ENCODE measurements at places on chromosomes 2 and 18. TPM values are rescaled to one million over a fixed set of nuclear protein-coding genes. Genes with fewer than 3 reads are reported as not detected.

TUBA4B gene
- not detected for polyA plus RNA-seq

CKAP2L gene
- 13.2 TPM for polyA plus RNA-seq

LYG1 gene
- polyA plus RNA-seq: 1.7 TPM

RESP18 gene
- not detected for polyA plus RNA-seq

MYO5B gene
- 0.41 TPM for polyA plus RNA-seq

KCNIP3 gene
- polyA plus RNA-seq: not detected

SCN2A gene
- 0.16 TPM for polyA plus RNA-seq

FZD7 gene
- 0.88 TPM for polyA plus RNA-seq

DNAH7 gene
- 0.16 TPM for polyA plus RNA-seq

IL1B gene
- not detected for polyA plus RNA-seq

DNA sequence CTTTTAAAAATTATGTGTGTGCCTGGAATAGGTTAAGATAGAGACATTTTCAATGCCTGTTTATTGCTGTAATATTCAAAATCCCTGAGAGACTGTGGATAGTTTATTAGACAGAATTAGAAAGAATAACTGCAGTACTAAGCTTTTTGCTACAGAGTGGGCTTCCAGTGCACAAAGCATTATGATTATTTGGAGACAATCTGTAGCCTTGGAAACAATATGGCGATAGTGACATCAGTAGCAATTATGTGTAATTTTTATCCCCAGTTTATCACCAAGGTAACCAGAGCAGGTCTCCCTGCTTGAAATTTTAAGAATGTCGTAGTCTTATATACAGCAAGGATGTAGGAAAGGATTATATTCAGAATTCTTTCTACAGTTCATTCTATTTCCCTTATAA lies 100.0 kb downstream of the MYO3B start:
- no peak overlapping the region for H3K4me3 ChIP-seq
- H3K36me3 ChIP-seq: no peaks in the 10 kb centered on the region
- H3K27me3 ChIP-seq: no peaks in the 10 kb centered on the region
- no peak overlapping the region for H3K27ac ChIP-seq
- H3K4me1 ChIP-seq: no peaks in the 10 kb centered on the region

DNA sequence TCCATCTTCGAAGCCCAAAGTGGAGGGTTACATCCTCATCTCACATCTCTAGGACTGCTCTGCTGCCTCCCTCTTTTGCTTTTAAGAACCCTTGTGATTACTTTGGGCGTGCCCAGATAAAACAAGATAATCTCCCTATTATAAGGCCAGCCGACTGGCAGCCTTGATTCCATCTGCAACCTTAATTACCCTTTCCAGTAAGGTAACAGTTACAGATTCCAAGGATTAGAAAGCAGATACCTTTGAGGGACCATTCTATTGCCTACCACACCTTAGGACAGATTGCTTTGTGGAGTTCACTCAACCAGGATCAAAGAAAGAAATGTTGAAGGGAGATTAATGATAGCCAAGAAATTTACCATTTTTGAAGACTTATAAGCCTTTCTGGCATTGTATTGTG lies 250.8 kb upstream of the ACVR2A start:
- no peak overlapping the region for H3K4me3 ChIP-seq
- H3K27ac ChIP-seq: no peak overlapping the region
- no peaks in the 10 kb centered on the region for H3K27me3 ChIP-seq
- H3K4me1 ChIP-seq: no peaks in the 10 kb centered on the region

- H3K27ac ChIP-seq: no peak overlapping the region
- no peak for DNase-seq
- H3K27me3 ChIP-seq: no peaks in the 10 kb centered on the region
- H3K36me3 ChIP-seq: no peaks in the 10 kb centered on the region
- no peaks in the 10 kb centered on the region for H3K4me1 ChIP-seq
Observed at GRCh38 chr2:186868344-186868743, 19.4 kb upstream of the ZSWIM2 start.

DNA sequence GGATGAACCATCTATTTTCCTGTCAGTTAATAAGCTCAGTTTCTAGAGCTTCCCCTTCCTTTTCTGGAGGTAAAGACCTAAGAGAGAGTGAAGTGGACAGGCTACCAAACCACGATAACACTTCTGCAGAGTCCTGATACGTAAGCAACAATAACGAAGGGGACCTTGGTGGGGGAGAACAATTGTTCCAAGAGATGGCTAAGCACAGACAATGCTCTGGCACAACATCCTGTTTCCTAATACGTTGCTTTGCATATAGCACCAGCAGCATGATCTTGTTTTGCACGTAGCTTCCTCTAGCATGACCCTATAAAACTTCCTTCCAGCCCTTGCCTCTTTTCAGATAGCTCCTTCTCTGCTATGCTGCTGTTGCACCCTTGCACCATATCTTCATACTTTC lies 247.3 kb downstream of the RAD51AP2 start:
- no peaks in the 10 kb centered on the region for H3K36me3 ChIP-seq
- no peak overlapping the region for H3K27ac ChIP-seq
- DNase-seq: no peak
- no peaks in the 10 kb centered on the region for H3K27me3 ChIP-seq

DNA sequence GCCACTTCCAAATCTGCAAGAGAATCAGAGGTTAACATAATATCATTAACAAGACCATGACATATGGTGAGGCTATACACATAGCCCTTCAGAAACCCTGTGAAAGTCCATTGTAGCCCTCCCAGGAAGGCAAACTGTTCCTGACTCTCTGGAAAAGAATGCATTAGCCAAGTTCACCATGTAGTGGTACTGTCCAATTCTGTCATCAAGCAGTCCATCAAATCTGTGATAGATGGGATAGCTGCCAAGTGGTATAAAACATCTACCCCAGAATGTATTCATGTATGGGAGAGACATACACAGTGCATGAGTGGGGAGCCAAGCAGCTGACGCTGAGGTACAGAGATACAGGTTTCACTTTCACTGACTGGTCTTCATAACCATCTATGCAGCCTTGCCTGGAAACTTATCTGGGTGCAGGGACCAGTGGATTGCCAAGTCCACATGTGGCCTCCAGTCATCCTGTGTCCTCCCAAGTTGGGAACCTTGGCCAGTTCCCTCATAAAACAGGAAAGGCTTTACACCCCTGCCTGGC lies 281.1 kb downstream of the MBD2 start:
- no peak overlapping the region for H3K4me3 ChIP-seq
- no peak overlapping the region for H3K27ac ChIP-seq
- H3K27me3 ChIP-seq: no peaks in the 10 kb centered on the region
- DNase-seq: no peak
- no peaks in the 10 kb centered on the region for H3K4me1 ChIP-seq
- H3K36me3 ChIP-seq: no peaks in the 10 kb centered on the region

DNA sequence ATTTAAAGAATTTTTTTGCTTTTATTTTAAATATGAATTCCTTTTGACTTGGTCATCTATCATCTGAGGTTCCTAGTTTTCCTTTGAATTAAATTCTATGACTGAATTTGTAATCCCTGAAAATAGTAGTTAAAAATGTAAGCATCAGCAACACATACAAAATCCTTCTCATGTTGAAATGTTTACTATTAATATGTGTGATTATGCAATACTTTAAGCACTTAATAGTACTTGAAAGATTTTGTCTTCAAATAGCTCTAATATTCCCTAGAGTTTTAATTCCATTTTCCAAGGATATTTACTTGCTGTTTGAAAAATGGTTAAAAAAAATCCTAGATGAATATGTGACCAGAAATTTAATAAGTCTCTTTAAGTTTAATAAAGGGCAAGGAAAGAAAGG lies 26.6 kb upstream of the SPATS2L start:
- no peaks in the 10 kb centered on the region for H3K36me3 ChIP-seq
- H3K27ac ChIP-seq: no peak overlapping the region
- H3K4me3 ChIP-seq: no peak overlapping the region
- H3K27me3 ChIP-seq: no peaks in the 10 kb centered on the region
- no peaks in the 10 kb centered on the region for H3K4me1 ChIP-seq

DNA sequence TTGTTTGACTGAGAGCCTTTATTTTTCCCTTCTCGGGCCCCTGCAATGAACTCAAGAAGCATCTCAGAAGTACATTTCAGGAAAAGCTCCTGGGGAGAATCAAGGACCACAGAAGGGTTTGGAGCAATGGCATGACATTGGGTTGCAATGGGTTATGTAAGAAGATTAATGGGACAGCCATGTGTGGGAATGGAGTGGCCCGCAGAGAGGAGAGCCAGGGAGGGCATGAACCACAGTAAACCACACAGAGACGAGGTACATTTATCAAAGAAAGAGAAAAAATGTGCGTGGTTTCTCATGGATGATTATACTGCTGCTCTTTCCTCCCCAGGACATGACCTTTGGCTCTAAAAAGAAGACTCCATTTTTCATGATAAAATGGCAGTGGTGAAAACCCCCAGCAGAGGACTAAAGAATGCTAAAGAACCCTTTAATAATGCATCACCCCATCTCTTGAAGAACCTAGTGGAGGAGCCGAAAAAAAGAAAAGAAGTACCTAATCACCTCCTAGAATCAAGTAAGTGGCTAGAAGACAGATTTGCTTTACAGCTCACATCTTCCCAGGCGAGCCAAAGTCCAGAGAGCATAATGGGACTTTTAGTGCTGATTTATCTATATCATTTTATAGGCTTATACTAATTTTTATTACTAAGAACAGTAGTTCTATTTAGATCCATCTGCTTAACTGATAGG lies 1.7 kb downstream of the CFAP221 start:
- no peak for DNase-seq
- no peaks in the 10 kb centered on the region for H3K36me3 ChIP-seq
- H3K27ac ChIP-seq: no peak overlapping the region
- H3K4me3 ChIP-seq: no peak overlapping the region

DNA sequence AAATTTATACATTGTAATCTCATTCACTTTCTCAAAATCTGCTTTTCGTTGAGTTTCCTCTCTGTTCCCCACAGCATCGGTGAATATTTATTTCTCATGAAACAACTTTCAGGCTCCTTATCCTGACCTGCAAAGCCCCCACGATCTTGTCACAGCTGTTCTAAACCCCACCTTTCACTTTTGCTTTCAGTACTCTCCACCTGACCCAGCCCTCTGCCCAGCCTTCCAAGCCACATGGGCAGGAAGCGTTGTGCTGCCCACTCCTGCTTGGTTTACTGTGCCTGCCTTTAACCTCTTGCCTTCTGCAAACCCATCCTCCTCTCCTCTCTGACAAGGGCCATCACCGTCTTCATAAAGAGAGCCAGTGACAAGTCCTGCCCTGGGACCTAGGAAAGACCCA lies 262.5 kb downstream of the GALR1 start:
- H3K36me3 ChIP-seq: no peaks in the 10 kb centered on the region
- no peaks in the 10 kb centered on the region for H3K4me1 ChIP-seq
- no peak overlapping the region for H3K4me3 ChIP-seq
- no peak overlapping the region for H3K27ac ChIP-seq

- no peaks in the 10 kb centered on the region for H3K36me3 ChIP-seq
- no peaks in the 10 kb centered on the region for H3K4me1 ChIP-seq
- no peaks in the 10 kb centered on the region for H3K27me3 ChIP-seq
- no peak overlapping the region for H3K27ac ChIP-seq
- no peak for DNase-seq
- H3K4me3 ChIP-seq: no peak overlapping the region
Observed at GRCh38 chr18:4241090-4241617, 214.0 kb downstream of the DLGAP1 start.

GRCh38 chr2:238203094-238203972 lies at the start of gene ILKAP:
ILKAP (minus strand) TSS chr2:238203695; CDS start chr2:238203553, 142 bp downstream.
- H3K27me3 ChIP-seq: no peaks in the 10 kb centered on the region
- peak within 1 kb of the TSS; percentile 78 for H3K27ac ChIP-seq
- peak within 1 kb of the TSS; percentile 79 for H3K4me3 ChIP-seq
- peak; percentile 86 for DNase-seq
- H3K36me3 ChIP-seq: 0 out of 3 replicates have a peak, but pooled peaks cover 3% of the 10 kb centered on the region
- H3K4me1 ChIP-seq: peaks cover 12% of the 10 kb centered on the region

- H3K4me3 ChIP-seq: no peak overlapping the region
- peaks cover 12% of the 10 kb centered on the region for H3K4me1 ChIP-seq
- peaks cover 62% of the 10 kb centered on the region for H3K27me3 ChIP-seq
- H3K36me3 ChIP-seq: no peaks in the 10 kb centered on the region
- H3K27ac ChIP-seq: no peak overlapping the region
- no peak for DNase-seq
Observed at GRCh38 chr18:75162978-75163377, 46.0 kb downstream of the PTGR3 start.

DNA sequence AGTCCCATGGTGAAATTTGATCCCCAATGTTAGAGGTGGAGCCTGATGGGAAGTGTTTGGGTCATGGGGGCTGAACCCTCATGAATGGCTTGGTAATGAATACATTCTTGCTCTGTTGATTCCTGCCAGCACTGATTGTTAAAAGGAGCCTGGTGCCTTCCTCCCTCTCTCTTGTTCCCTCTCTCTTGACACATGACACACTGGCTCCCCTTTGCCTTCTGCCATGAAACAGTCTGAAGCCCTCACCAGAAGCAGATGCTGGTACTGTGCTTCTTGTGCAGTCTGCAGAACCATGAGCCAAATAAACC lies 30.6 kb upstream of the EPC2 start:
- no peaks in the 10 kb centered on the region for H3K4me1 ChIP-seq
- H3K4me3 ChIP-seq: no peak overlapping the region
- peaks cover 4% of the 10 kb centered on the region for H3K27me3 ChIP-seq
- peak overlapping the region; percentile 4 for H3K27ac ChIP-seq

- no peaks in the 10 kb centered on the region for H3K27me3 ChIP-seq
- H3K27ac ChIP-seq: peak overlapping the region; percentile 22
- peaks cover 10% of the 10 kb centered on the region for H3K4me1 ChIP-seq
Observed at GRCh38 chr18:57660961-57661360, 39.3 kb upstream of the NARS1 start.

GRCh38 chr2:169193618-169194017 lies 124.3 kb downstream of the DHRS9 start:
- no peak for DNase-seq
- H3K27me3 ChIP-seq: 0 out of 3 replicates have a peak, but pooled peaks cover 2% of the 10 kb centered on the region
- H3K4me1 ChIP-seq: peaks cover 28% of the 10 kb centered on the region
- H3K4me3 ChIP-seq: no peak overlapping the region
- H3K27ac ChIP-seq: no peak overlapping the region
- H3K36me3 ChIP-seq: no peaks in the 10 kb centered on the region

DNA sequence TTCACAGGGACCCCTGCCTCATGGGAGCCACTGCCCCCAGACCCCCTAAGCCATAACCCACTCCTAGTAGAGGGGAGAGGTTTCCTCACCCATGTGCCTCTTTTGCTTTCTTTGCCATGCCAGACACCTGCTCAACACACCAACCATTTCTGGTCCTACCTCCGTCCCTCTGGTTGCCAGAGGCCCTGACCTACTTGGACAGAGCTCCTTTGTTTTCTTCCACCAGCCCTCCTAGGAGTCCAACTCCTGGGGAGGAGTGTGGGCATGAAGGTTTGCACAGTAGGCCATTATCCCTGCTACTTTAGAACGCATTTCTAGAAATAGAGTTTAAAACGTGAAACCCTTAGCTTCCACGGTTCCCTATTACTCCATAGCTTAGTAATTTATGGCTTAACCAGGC lies 76.6 kb upstream of the FAM237A start:
- H3K36me3 ChIP-seq: no peaks in the 10 kb centered on the region
- H3K27ac ChIP-seq: no peak overlapping the region
- no peak for DNase-seq
- H3K27me3 ChIP-seq: peaks cover 2% of the 10 kb centered on the region
- H3K4me3 ChIP-seq: no peak overlapping the region
- H3K4me1 ChIP-seq: no peaks in the 10 kb centered on the region

DNA sequence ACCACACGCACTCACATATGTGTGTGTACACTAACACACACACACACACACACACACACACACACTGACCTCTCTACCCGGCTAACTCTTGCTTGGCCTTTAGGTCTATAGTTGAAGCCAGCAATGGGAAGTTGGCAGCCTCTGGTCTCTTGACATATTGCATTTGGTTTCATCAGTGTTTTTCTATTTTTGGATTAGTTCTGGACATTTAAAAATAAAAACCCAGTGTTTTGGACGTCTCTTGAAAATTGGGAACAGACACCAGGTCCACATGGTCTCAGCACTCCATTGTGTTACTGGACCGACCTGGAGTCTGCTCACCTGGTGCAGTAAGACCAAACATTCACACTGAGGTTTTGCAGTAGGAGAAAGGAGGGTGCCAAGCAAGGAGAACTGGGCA lies 50.4 kb upstream of the AFF3 start:
- no peak overlapping the region for H3K27ac ChIP-seq
- DNase-seq: no peak
- H3K4me3 ChIP-seq: no peak overlapping the region
- no peaks in the 10 kb centered on the region for H3K36me3 ChIP-seq
- H3K27me3 ChIP-seq: peaks cover 3% of the 10 kb centered on the region
